NCI-H748 treated with DMSO at 0.1 percent for 48 hours (cell line): ENCODE measurements at places on chromosomes 2 and 18.

DNA sequence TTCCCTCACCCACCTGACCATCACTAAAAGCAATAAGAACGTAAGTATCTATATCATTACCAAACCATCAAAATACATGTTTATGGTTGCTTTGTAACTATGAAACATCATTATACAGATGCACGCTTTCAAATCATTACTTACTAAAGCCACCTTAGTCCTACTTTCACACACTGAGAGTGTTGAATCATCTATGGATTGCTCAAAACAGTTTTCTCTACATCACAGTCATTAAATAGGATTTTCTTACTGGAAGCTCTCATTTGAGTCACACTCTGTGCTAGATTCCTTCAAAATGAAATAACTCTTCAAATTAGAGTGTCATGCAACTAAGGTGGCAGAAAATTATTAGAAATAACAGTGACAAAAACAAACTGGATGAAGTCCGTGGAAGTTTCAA, 878.4 kb downstream of the CPS1 start:
- no peak for DNase-seq

- DNase-seq: no peak
Measured at GRCh38 chr2:158772306-158773078, 22.6 kb upstream of the DAPL1 start.

GRCh38 chr2:178530625-178531142, 50.4 kb downstream of the PLEKHA3 start:
- no peak for DNase-seq

DNA sequence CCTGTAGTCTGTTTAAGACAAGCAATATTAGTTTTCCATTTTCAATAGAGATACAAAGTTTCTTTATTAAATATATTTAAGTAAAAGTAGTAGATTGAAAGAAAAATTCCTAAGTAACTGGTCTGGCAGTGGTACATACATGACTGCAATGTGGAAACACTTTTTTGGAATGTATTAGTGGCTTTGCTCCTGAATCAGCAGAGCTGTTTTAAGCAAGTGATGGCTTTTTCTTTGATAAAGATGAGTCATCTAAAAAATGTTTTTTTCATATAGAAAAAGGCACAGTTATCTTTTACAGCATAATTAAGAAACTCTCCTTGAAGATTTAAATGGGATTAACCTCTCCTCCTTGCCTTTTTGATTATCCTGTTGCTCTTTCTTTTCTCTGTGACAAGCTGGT, 34.9 kb downstream of the KDM3A start:
- no peak for DNase-seq

DNA sequence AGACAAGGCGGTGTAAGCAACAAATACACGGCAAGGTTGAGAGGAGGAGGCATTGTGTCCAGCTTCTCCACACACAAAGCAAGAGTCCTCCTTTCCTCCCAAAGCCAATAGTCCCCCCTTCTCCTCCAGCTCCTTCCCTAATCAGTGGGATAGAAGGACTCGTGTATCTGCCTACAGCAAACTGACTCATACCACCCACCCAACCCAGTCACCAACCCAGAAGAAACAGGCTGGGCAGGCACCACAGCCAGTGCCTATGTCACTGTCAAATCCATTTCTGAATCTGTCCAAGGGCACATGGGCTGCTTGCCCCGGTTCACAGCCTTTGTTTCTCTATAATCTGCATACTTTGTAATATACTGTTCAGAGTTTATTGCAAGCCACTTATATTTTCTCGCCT, 19.2 kb upstream of the NMS start:
- DNase-seq: no peak

DNA sequence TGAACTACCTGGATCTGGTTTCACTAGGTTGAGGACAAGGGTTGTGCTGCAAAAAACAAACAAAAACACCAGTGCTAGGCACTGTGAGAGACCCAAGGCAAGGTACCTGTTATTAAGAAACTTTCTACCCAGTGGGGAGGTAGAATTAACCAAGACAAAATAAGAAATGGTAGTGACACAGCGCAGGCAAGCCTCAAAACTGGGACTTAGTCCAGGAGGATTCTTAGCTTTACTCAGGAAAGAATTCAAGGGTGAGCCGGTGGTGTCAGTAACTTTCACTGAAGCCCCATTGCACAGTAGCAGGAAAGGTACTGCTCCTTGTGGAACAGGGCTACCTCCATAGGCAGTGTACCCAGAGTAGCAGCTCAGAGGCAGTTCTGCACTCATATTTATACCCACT, 131.6 kb downstream of the SCG2 start:
- no peak for DNase-seq

DNA sequence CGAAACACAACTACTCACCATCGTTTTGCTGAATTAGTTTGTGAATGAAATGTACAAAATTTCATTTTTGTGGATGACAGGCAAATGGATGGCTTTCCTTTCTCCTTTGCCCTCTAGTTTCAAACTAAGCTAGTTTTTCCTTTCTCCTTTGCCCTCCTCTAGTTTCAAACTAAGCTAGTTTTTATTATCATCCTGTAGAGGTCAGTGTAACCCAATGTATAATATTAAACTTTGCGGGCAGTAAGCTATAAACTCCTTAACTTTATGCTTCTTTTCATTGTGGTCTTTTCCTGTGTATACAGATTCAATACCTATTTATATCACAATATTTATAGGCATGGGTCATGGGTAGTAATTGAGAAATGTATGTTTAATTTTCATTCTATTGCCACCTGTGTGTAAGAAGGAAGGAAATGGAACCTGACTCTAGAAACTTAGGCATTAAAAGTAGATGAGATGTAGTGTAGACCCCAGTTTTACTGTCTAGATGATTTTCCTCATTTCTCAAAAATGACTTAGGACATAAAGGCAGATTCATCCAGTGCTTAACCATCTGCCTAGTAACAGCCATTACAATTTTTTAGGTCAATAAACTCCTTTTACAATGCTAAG, 58.1 kb downstream of the MAP3K19 start:
- DNase-seq: peak; percentile 23

DNA sequence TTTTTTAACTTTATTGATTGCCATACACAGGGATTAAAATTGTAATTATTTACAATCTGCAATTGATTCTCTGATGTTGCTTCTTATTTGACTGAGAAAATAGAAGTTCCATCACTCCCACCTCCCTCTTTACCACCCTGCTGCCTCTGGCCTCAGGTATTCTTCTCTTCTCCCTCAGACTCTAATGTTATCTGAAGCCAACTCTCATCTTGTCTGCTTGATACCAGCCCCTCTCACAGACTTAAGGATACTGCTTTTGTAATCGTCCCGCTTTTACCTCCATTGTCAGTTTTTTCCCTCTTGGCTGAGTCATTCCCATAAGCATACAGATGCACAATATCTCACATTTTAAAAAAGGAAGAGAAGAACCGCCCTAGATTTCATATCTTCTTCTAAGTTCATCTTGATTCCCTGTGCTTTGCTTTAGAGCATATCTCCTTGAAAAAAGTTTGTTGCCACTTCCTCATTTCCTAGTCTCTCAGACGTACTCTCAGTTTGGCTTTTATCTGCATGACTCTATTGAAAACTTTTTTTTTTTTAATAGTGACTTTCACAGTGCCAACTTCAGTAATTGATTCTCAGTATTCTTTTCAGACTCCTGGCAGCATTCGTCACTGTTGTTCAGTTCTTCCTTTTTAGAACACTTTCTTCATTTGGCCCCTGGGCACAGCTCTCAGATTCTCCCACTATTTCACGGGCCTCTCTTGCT, 31.1 kb downstream of the SPAG16 start:
- DNase-seq: no peak

DNA sequence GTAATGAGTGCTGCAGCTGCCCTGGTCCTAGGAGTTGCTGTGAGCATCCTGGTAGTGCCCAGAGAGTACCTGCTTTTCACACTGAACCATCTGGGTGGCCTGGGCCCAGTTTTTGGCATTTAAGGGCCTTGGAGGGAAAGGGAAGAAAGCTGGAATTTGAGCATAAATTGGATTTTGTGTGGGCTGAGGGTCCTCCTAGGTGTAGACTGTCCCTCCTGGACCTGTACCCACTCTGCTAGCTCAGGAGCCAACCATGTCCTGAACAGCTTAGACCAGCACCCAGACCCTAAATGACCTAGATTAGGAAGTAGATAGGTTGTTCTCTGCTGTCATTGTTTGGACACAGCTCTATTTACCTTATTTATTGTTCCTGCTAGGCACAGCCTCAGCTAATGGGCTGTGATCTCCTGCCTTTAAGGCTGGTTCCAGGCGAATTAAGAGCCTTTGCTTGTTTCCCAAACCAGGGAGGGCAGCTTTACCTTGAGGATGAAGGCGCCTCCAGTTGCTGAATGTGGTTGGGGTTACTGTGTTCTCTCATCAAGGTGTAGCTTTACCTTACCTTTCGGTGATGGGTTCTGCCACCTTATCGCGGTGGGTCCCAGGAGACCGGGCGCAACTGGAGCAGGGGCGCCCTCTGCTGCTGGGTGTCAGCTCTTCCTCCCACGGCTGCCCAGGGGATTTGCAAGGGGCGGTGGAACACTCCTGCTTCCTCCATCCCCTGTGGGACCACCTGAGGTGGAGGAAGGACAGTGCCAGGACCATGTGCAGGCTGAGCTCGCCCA, 34.4 kb downstream of the ITGA6 start:
- peak; percentile 70 for DNase-seq

DNA sequence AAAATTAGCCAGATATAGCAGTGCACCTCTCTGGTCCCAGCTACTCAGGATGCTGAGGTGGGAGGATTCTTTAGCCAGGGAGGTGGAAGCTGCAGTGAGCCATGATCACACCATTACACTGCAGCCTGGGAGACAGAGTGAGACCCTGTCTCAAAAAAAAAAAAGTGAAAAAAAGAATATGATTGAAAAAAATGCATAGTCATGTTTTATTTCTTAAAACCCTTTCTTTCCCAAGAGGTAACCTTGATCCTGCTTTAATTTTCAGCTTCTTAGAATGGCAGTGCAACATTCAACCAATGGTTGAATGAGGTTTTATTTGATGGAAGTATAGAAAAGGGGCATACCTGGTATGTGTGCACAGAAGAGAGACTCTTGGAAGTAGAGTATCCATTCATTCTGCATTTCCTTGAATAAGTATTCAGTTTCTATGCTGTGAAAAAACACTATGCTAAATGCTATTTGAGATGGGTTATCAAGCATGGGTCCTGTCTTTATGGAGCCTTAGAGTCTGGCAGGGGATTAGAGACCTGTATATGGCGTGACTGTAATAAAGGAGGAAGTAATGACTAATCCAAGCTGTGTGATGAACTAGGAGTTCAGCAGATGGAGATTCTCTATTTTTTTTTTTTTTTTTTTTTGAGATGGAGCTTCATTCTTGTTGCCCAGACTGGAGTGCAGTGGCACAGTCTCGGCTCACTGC, 146.3 kb downstream of the WDSUB1 start:
- no peak for DNase-seq

GRCh38 chr2:118987886-118988285, 45.9 kb downstream of the MARCO start:
- DNase-seq: no peak

- DNase-seq: no peak
Measured at GRCh38 chr2:158665536-158666302, 129.4 kb upstream of the DAPL1 start.

DNA sequence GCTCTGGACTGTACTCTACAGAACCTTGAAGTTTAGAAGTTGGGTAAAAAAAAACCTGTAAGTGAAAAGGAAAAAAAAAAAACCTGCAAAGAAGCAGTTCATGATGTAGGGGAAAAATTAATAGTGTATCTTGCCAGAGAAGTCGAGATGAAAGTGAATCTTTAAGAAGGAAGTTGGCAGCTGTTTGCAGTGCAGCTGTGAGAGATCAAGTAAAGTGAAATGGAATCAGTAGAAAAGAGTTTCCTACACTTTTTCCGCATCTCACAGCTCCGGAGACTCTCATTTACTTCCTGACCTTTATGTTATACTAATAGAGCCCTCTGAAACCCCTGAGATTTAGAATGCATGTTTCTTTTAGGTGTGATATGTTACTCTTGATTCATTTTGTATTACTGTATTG, 19.2 kb downstream of the RNMT start:
- no peak for DNase-seq

DNA sequence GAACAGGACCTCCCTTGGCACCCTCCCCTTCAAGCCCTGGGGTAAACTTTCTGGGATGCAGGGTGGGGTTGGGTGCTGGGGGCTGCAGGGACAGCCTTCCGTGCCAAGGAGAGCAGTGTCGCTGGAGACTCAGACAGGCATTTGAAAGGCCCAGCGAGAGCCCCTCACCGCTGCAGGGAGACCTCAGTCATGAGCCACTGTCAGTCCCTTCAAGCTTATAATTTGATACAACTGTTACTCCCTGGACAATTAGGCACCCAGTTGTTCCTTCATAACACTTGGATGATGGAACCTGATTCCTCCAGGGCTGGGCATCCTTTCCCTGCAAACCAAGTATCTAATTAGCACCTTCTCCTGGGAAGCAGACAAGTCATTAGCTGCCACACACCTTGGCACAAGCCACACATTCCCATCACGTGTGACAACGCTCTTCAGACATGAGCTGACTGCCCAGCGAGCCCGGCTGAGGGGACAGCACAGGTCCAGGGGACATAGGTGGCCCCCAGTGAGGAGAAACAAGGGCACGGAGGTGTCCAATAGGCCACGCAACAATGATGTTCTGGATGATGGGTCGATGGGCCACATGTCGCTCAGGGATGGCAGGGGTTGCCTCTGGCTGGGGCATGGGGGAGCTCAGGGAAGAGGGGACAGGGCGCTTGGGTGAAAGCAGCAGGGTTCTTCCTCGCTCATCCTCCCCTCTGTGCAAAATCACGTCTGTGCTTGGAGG, 59.6 kb downstream of the KCNF1 start:
- no peak for DNase-seq

GRCh38 chr2:7841751-7842150, 840.1 kb upstream of the ID2 start:
- no peak for DNase-seq

DNA sequence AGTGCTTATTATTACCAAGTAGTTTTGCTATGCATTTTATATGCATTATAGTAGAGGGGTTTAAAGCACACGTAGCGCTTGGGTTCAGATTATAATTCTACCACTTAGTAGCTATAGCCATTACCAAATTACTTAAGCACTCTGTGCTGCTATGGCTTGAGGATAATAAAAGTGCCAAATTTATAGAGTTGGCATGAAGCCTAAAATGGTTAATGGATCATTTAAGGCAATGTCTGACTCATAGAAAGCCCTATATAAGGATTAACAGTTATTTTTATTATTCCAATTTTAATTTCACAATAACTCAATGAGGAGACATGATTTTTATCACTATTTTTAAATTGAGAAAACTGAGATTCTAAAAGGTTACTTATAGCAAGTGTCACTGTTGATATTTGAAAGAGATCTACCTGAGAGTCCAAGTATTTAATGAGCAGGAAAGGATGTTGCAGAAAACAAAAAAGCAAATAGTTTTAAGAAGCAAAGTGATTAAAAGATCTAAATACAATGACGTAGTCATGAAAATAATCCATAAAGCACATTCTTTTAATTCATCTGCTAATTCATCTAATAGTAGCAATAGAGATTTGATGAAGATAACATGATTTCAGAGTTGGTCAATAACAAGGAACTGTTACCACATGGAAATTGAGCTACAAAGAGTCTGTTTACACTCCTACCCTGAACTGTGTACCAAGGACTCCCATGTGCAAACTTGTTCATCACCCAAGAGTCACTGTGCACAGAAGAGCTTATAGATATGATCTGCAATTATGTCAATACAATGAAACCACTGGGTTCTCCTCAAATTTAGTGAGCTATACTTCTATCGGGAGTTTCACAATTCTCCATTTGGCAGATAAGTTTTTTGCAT, 78.8 kb upstream of the DTNA start:
- DNase-seq: peak; percentile 63

- DNase-seq: peak; percentile 98
Measured at GRCh38 chr2:163646687-163647086, 89.1 kb downstream of the FIGN start.
